ENCODE measurements at places on chromosomes 2 and 18.

DNA sequence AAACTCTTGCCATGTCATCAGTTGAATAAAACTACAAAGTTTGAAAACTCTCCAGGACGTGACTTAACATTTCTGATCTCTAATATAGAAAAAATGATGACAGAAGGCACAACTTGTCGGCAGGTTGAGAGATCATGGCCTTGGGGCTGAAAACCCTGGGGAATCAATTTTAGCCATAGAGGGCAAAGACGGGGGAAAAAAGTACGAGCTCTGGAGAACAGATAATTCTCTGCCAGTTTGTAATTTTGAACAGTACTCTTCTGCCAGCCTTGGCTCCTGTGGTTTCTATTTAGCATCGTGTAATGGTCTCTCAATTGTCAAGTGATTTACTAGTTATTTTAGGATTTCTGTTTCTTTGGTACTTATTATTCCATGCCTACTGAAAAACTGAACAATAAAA lies 25.3 kb upstream of the CPS1 start:
- DNase-seq: no peak

DNA sequence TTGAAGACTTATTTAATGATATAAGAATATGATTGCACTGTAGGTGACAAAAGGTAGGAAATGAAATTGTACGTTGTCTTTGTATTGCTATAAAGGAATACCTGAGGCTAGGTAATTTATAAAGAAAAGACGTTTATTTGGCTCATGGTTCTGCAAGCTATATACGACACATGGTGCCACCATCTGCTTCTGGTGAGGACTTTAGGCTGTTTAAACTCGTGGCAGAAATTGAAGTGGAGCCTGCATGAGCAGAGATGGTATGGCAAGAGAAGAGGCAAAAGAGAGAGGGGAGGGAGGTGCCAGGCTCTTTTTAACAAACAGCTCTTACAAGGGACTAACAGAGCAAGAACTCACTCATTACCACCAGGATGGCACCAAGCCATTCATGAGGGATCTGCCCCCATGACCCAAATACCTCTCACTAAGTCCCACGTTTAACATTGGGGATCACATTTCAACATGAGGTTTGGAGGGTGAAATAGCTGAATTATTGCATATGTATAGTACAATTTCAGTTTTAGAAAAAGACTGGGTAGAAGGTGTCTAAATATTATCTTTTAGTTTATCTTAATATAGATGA lies 86.8 kb downstream of the GULP1 start:
- DNase-seq: no peak

DNA sequence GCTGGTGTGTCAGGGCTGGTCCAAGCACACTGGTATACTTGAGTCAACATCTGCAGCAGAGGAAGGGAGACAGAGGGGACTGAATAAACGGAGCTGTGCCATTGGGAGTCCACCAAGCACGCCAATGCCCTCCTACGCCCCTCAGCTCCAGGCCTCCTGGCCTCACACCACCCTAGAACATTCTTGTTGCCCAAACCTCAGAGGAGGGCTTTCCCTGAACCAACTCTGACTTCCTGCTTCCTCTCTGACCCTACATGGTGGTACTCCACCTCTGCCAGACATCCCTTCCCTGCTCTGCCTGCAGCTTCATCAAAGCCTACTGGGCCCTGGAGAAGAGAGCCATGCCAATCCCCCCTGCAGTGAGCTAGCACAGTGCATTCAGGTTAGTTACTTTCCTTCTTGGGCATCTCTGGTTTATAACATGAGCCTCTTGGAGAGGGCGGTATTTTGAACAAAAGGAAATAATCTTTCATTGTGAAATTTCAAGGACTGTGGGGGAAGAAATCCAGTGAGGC lies 54.4 kb downstream of the ZBTB7C start:
- DNase-seq: no peak

DNA sequence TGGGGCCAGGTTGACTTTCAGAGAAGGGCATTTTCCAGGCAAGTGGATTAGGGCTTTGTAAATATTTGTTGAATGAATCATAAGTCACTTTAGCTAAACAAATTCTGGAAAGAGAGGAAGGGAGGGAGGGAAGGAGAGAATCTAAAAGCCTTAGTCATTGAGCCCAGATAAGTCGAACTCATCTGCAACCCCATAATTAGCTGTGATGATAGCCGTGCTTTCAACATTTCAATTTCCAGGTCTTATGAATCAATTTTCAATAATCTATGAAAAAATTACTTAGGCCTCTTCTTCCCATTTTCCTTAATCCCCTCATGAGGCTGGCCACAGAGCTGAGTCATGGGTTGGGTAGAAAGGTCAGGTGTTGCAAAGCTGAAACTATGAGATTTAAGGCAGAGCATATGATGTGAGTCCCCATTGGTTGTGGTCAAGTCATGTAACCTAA lies 111.9 kb upstream of the MAPRE2 start:
- DNase-seq: peak; percentile 50

GRCh38 chr2:129769185-129769991 lies 210.1 kb upstream of the RAB6C start:
- DNase-seq: no peak

DNA sequence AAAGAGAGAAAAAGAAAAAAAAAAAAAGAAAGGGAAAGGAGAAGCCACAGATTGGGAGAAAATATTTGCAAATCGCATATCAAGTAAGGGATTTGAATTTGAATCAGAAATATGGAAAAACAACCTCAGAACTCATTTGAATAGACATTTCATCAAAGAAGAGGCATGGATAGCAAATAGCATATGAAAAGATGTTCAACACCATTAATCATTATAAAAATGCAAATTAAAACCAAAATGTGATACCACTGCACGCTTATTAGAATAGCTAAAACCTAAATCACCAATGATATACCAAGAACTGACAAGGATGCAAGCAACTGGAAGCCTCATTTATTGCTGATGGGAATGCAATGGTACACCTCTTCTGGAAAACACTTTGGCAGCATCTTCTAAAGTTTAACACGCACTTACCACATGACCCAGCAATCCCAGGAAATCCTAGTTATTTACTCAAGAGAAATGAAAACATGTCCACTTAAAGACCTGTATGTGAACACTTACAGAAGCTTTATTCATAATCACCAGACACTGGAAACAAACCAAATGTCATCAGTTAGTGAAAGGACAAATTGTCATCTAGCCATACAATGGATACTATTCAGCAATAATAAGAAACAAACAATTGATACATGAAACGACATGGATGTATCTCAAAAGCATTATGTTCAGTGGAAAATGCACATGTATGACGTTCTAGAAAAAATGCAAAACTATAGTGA lies 10.3 kb downstream of the DNER start:
- no peak for DNase-seq

DNA sequence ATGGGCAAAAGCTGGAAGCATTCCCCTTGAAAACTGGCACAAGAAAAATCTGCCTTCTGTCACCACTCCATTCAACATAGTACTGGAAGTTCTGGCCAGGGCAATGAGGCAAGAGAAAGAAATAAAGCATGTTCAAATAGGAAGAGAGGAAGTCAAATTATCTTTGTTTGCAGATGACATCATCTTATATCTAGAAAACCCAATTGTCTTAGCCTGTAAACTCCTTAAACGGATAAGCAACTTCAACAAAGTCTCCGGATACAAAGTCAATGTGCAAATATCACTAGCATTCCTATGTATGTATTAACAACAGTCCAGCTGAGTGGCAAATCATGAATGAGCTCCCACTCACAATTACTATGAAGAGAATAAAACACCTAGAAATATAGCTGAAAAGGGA lies 1579.3 kb downstream of the SUCLG1 start:
- no peak for DNase-seq

DNA sequence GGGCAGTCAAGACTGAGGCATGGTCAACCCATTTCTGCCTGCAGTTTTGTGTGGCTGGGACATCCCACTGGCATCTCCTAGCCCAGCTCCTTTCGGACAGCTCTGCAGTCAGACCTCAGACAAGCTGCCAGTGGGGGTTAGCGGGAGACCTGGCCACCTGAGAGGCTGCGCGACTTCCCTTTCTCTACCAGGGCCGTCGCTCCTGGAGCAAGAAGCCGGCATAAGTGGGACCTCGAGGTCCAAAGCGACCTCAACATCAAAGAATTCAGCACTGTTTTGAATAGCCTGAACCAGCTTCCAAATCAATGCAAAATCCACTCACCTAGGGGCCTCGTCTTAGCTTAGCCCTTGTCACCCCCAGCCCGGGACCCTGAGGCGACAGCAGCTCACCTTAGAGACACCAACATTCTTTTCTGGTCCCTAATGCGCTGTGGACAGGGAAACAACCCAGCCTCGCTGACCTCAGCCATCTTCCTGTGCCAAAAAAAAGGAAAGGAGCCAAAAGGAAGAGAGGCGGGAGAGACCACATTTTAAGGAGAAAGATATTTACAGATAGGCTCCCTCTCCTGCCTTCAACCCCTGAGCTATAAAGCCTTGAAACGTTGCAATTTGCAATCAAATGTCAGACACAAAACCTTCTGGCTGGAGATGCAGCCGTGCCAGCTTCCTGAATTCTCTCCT lies 81.2 kb downstream of the GFPT1 start:
- DNase-seq: no peak

DNA sequence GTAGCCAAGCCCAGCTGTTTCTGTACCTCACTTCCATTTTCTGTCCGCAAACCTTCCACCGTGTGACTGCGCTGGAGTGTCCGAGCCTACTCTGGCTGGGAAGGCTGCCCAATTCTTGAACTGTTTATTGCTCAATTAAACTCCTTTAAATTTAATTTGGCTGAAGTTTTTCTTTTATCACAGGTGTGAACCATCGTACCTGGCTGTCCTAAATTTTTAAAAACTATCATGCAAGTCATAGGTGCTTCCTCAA lies 6.2 kb upstream of the RNU2-63P start:
- no peak for DNase-seq

- no peak for DNase-seq
These were observed 130.5 kb downstream of the BCL11A start for GRCh38 chr2:60422826-60423483.

DNA sequence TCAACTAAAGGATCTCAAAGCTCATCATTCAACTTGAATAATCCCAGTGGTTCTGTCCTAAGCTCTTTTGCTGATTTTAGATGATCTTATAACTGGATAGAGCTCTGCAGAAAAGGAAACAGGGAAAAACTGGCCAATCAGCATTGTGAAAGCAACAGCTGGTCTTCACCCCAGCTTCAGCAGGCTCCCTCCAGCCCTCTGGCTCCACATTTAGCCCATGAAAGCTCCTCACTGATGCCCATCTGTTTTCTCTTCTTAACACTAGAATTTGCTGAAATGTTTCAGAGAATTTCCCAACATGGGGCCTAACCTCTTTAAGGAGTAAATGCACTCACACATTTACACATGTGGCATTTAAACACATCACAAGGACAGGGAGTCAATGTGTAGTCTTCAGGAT lies 223.3 kb downstream of the CNTNAP5 start:
- no peak for DNase-seq
